Fibroblast of villous mesenchyme (primary cell): ENCODE measurements at places on chromosomes 13 and 19.
A peak's percentile ranks its signal among the peaks of the same experiment; 100 is the strongest.

GRCh38 chr19:51531349-51532315 lies at the start of gene SIGLEC6:
TSS of gene SIGLEC6 (minus strand) at chr19:51531670. CDS start at chr19:51531648, 22 bp downstream.
- DNase-seq: no peak

GRCh38 chr19:54188215-54188871 lies 1.0 kb downstream of the MBOAT7 start:
- peak; percentile 72 for DNase-seq

DNA sequence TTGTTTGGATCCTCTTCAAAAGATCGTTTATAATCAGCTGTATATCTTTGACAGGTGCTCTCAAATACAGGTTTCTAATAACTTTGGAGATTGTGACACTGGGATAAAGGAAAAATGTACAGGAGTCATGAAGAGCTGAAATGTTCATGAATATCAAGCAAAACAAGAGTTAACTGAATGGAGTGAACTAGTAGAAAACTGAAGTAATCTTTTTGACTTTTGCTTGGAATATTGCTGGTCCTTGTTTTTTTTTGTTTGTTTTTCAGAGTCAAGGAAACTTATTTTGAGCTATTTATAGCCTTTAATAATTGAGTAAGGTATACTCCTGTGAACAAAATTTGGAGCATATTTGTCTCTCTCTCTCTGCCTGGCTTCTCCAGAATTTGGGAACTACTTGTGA lies 25.3 kb downstream of the MED4 start:
- DNase-seq: no peak

DNA sequence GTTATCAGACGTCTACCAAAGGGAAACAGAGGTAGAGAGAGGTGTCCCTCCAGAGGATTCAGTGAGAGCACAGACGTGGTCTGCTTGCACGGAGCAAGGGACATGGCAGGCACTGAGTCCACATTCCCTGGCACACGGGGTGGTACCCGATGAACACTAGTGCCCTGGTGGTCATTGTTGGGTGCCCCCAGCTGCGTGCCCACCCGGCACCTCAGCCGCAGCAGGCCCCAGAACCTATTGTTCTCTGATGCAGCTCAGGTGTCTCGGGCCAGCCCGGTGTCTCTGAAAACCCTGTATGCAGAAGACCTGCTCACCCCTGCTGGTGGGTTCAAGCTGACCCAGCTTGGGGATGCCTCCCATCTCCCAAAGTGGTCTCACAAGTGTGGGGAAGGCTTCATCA lies 11.9 kb downstream of the SUGP1 start:
- no peak for DNase-seq

DNA sequence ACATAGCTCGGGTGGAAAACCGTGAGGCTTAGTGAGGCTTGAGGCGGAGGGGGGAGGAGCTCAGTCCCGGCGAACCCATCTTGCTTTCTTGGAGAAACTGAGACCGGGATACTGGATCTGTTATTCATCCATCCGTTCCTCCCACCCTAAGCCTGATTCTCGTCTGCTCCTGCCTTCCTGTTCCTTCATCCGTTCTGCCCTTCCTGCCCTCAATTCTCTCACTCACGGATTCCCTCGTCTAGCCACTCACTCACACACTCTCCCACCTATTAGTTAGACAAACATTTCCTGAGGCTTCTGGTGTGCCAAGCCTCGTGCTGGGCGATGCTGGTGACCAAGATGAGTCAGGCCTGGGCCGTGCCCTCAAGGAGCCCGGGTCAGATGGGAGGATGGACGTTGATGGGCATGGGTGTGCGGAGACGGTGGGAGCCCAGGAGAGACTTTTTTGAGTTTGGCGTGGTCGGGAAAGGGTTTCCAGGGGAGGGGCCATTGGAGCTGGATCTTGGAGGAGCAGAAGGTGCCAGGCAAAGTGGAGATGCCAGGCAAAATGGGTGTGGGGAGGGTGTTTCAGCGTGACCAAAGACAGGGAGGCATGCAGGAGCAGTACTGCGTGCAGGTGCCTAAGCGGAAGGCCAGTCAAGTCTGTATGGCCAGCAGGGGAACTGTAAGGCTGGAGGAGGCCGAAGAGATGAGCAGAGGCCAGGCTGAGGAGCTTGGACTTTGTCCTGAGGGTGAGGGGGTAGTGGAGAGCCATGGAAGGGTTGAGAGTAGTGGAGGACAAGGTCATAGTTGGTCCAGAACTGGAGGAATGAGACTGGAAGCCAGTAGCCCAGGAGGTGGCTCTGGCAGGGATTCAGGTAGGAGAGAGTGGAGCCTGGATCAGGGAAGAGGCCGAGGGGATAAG lies 7.4 kb upstream of the CNFN start:
- no peak for DNase-seq

GRCh38 chr19:17450264-17451075 lies 2.0 kb upstream of the TMEM221 start:
- DNase-seq: no peak
